Stimulated activated CD4-positive, alpha-beta T cell treated with anti-CD3 and anti-CD28 coated beads, Interleukin-4, amount 100 ng/mL, for 1 hour (primary cell): ENCODE measurements at places on chromosomes 5 and 9.

- no peak for DNase-seq
Measured at GRCh38 chr9:126417684-126418083, 91.1 kb downstream of the MVB12B start.

- no peak for DNase-seq
Measured at GRCh38 chr5:174300941-174301761, 255.6 kb downstream of the NSG2 start.

DNA sequence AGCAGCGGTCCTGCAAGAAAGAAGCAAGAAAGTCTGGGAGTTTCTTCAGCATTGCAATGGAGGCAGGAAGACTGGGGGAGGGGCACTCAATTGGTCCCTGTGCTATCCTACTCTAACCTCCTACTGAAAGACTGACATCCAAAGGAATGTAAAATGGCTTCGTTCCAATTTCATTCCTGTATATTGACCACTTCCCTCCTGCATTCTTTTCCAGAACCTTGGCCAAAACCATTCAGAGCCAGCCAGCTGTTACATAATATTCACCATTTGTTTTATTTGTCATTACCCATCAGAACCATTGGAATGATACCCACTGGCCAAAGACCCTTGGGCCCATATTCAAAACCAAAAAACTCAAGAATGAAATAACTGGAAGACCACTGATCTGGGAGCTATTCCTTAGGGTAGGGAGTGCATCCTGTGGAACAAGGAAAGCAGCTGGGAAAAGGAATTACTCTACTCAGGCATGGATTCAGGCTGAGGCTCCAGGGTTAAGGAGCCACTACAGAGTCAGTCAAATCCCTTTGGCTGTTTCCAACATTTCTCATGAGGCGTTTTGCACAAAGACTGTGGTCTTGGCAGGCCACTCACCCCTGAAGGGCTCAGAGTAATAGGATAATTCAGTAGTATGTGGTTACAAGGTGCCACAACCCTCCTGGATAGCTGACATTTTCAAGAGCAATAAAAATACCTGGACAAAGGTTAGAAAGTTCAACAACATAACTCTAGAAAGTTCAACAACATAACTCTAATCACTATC is 148.7 kb upstream of the SLC1A3 start:
- no peak for DNase-seq

GRCh38 chr5:109739741-109740728 is 50.3 kb downstream of the MAN2A1 start:
- no peak for DNase-seq

DNA sequence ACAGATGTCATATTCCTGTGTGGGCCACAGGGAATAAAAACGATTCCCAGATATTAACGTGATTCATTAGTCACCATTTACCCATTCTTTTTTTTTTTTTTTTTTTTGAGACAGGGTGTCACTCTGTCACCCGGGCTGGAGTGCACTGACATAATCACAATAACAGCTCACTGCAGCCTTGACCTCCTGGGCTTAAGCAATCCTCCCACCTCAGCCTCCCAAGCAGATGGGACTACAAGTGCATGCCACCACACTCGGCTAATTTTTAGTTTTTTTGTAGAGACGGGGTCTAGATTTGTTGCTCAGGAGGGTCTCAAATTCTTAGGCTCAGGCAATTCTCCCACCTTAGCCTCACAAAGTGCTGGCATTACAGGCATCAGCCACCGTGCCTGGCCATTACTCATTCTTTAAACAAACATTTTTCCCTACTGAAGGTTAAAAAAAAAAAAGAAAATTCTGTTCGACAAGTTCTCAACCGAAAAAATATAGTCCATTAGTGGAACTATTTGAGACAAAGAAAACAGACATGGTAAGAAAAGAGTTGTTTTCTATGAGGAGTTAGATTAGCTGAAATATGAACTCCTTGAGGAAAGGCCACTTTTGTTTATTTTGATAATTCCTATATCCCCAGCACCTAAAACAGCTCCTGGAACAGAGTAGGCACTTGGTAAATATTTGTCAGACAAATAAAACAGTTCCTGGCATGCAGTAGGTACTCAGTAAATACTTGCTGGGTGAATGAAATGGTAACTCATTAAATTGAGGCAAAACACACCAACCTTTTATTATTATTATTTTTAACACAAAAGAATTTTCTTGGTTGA is 32.1 kb upstream of the PDCL start:
- no peak for DNase-seq

GRCh38 chr5:78509884-78510769 is 138.4 kb downstream of the LHFPL2 start:
- DNase-seq, result peak; percentile 21

GRCh38 chr9:5870691-5871090 is 20.0 kb upstream of the MLANA start:
- no peak for DNase-seq

GRCh38 chr9:136902259-136902821 is 16.0 kb downstream of the TRAF2 start:
- peak; percentile 84 for DNase-seq

- DNase-seq, result no peak
Measured at GRCh38 chr5:10579536-10580521, 16.0 kb downstream of the ANKRD33B start.

GRCh38 chr5:42020788-42021530 is 95.9 kb downstream of the FBXO4 start:
- DNase-seq, result no peak

DNA sequence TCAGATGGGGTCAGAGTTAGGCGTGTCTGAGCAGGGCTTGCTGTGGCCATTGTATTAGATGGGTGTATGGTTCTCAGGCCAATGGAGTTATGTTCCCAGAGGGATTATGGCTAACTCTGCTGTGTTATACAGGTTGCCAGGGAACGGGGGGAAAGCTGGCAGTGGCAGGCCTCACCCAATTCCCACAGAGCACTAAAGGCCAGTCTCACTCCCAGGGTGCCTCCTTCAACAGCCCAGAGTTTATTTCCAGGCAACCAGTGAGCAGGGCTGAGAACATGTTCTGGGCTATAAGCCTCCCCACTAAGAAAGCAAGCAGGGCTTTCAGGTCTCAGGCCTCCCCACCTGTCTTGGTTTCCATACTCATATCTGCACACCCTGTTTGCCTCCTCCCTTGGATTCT is 597.9 kb downstream of the ZNF608 start:
- DNase-seq, result no peak

GRCh38 chr9:79428422-79428821 is 143.3 kb upstream of the TLE4 start:
- no peak for DNase-seq

GRCh38 chr9:109244179-109245132 is 76.4 kb downstream of the EPB41L4B start:
- peak; percentile 67 for DNase-seq

DNA sequence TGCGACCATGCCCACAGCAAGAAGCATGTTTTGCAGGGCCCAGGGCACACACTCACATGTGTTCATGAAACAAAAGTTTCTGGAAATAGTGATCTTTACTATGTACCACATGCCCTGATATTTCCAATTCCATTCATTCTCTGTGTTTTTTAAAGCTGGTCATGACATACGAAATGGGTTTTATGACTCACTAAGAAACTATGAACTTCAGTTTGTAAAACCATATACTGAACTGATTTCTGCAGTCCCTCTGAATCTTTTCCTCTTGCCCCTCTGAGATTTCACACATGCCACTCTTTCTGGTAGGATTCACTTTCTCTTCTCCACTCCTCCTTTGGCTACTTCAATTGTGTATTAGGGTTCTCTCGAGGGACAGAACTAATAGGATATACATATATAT is 416.1 kb upstream of the TRPC7 start:
- no peak for DNase-seq

DNA sequence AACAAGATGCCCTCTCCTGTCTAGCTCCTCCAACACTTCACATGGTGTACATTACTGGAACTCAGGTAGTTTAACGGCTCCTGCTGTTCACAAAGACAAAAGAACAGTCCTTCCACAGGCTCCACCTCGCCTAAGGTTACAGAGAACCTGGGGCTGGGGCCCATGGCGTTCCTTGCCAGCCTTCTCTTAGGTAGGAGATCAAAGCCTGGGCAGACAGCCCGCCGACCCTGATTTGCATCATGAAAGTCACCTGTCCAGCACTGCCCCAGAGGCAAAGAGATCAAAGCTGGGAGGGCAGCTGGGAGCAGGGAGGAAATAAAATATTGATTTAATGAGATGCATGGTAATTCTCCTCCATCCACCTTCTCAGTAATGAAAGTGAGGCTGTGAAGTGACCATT is 115.0 kb upstream of the SLIT3 start:
- no peak for DNase-seq

GRCh38 chr5:133884569-133885311 is 83.7 kb downstream of the C5orf15 start:
- no peak for DNase-seq
